Omental fat pad (tissue), 4 donors: ENCODE measurements at places on chromosomes 11 and 22.
A peak's percentile ranks its signal among the peaks of the same experiment; 100 is the strongest.

- DNase-seq, result no peak
Observed at GRCh38 chr11:3609416-3610265, 32.2 kb downstream of the ART5 start.

DNA sequence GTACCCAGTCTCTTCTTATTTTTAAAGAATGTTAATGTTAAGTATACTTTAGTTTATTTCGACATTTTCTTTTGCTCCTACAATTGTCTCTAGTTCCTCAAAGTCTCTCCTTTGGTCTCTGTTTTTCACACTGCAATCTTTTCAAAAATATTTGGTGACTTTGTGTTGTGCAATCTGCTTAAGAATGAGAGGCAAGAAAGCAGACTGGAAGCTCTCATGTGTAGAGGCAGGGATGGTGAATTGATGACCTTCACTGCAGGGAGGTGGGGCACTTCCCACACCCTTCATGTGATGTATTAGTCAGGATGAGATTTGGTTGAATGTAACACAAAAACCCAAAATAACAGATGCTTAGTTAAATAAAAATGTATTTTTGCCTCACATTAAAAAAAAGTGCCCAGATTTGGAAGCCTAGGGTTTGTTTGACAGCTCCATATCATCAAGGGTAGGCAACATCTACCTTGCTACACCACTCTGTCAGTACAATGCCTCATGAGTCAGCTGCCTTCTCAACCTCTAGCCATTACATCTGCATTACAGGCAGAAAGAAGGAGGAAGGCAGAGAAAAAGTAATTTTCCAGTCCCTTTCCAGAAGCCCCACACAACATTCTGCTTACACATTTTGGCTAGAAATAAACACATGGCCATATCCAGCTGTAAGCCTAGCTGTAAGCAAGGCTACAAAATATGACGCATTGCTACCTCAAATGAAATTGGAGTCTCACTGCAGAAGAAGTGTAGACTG is 3.8 kb upstream of the MMP27 start:
- DNase-seq, result no peak

DNA sequence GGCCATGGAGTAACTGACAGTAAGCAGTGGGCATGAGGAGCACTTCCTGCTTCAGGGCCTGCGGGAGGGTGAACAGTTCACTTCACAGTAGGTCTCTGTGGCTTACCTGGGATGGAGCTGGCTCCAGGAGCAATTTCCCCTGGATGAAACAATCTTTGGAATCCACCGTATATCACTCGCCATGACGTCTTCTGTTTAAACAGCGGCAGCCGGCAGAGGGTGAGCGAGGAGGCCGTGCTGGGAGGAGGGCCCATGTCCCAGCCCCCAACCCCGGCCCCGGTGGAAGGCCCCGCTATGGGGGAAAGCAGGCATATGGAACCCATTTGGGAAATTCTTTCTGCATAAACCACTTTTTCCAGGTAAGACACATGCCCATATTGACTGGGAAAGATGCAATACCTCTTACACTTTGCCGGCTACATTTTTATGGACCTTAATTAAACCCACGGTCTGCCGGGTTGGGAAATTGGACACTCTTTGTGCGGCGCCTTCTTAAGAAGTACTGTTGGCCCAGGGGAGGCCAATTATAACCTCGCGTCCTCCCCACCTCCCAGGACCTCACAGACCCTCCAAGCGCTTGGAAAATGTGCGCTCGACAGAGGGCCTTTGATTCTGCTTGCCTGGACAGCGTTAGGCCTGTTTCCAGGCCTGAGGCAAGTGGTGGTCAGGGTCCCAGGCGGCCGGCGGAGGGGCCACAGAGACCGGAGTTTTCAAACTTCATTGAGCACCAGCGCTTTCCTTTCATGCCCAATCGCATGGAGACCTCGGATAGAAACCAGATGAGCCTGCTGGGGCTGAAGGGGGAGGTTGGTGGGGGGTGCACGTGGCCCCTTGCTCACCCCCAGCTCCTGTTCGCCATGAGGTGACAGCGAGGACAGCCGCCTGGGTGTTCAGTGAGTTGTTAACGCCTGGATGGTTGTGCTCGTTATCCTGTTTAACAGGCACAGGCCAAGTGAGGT is 40.4 kb downstream of the SMIM38 start:
- DNase-seq, result no peak

DNA sequence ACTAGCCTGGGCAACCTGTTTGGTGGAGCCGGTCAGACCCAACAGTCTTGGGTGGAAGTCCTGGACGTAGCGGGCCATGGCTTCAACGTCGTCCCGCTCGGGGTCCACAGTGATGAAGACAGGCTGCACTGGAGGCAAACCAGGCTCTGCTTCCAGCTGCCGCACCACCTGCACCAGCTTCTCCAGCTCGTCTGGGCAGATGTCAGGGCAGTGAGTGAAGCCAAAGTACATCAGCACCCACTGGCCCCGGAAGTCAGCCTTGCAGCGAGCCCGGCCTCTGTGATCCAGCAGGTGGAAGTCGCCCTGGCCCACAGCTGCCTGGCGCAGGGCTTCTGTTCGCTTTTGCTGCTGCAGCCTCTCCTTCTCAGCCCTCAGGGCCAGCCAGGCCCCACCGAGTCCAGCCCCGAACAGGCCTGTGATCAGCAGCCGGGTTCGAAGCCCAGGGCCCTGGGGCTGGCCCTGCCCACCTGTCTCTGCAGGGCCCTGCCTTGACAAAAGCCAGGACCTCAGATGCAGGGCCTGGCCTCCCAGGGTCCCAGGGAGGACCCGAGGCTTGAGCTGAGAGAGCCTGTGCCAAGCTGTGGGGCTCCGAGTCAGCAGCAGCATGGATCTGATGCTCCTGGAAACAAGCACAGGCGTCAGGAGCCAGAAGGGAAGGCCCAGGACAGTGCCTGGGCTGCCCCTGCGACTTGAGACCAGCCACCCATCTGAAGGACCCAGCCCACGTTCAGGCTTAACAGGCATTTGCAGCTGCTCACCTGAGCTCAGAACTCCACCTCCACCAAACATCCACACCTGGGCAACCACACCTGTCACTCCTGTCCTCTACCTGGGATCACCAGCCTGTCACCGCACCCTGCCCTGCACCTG is 1.4 kb downstream of the SCO2 start:
- no peak for DNase-seq

GRCh38 chr11:94675813-94676212 is 92.3 kb upstream of the AMOTL1 start:
- DNase-seq, result no peak

GRCh38 chr11:10858439-10859325 is 829 bp upstream of the ZBED5 start:
- peak; percentile 46 for DNase-seq

DNA sequence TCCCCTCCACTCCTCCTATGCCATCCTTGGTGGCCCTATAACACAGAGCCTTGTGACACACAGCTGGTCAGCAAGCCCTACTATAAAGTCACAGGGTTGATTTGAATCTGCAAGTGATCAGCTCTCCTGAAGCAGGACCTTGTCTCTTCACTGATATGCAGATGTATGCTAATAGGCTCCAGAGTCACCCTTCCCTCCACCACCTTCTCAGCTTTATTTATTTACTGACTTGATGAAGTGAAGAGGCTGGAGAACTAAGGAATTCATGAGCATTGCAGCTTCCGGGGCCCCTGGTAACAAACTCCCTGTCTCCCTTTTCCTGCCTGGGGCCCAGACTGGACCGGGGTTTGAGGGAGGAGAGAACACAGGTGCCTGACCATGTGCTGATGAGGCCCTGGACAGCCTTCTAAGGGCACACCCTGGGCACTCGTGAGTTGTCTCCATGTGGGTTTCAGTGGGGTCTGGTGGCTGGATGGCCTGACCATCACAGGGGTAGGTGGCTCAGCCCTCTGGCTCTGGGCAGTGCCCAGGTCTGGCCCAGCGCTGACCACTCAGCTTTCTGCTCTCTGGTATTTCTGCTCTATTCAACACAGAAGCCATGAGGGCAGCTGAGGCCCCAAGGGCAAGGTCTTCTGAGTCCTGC is 307.5 kb downstream of the NTM start:
- DNase-seq, result no peak

DNA sequence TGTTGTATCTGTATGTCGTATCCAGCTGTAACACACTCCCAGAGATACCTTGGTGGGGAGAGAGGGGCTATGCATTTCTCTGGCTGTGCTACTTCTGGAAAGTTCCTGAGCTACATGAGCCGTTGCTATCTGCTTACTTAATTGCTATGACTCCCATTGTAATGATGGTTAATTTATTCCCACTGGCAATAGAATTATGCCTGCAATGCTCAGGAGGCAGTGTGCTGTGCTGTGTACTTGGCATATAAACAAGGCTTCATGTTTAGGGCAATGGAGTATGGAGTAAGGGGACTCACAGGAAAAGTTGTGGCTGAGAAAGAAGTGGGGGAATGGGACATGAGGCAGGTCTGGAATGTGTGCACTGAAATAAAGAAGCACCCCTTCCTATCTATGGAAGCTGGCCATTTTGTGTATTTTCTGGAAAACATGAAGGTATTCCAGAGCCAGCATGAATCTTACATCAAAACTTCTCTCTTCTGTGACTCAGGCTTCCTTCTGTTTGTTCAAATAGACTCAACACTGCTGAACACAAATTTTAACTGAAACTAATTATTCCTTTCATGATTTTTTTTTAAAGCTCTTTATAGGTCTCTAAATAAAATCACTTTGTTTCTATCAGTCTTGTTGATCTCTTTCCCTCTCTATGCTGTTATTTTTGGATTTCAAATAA is 40.6 kb downstream of the CD44 start:
- DNase-seq, result no peak

DNA sequence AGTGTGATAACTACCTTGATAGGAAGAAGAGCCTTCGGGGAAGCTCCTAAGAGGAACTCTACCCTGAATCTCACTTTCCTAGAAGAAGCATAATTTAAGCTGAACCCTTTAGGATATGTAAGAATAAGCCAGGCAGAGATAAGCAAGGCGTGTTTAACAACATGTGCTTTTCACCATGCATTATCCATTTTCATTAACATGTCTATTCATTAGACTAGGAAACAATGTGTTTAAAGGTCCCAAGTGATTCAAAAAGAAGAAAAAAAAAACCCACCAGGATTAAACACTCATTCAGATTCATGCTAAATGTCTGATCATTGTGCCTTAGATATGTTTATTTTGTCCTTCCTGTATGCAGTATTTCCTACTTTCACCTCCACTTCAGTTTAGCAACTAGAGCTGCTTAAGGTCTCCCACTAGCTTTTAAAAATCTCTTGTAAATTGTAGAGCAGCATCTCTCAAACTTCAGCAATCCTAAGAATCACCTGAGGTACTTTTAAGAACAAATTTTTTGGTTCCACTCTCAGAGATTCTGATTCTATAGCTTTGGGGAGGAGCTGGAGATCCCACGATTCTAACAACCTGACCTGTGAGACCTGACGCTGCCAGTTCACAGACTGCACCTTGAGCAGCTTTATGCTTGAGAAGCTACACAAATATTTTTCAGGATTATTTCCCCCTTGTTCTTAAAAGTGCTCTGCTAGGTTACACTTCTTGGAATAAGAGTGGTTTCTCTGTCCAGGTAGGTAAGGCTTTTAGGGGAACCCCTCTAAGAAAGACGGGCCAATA is 955.4 kb upstream of the CCDC90B start:
- no peak for DNase-seq

DNA sequence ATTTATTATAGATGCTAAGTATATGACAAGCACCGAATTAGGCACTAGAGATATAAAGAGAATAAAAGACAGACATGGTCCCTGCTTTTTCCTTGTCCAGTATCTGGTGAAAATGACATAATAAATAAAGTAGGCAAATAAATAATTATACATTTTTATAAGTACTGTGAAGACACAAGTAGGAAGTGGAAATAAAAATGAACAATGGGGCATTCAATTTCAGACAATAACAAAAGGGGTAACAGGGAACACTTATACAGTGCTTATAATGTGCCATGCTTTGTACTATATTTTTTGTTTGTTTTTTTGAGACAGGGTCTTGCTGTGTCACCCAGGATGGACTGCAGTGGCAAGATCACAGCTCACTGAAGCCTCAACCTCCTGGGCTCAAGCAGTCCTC is 4.3 kb downstream of the KBTBD3 start:
- no peak for DNase-seq
